ENCODE measurements at places on chromosomes 5 and 9.

DNA sequence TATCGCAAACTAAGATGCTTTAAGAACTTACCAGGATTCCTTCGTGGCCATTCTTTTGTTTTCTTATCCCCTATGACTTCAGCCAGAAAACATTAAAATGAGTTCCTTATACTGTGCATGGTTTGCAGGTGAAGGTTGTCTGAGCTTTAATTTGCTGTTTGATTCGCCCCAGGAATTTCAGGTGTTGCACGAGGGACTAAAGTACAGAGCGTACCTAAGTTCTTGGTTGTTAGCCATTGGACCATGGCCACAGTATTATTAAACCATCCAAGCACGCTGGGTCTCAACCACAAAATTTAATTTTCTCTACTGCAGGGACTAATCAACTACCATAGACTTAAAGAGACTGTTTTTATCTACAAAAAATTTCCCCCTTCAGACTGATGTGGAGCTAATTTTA is 208.4 kb upstream of the MPDZ start:
- peak; percentile 12 for DNase-seq

DNA sequence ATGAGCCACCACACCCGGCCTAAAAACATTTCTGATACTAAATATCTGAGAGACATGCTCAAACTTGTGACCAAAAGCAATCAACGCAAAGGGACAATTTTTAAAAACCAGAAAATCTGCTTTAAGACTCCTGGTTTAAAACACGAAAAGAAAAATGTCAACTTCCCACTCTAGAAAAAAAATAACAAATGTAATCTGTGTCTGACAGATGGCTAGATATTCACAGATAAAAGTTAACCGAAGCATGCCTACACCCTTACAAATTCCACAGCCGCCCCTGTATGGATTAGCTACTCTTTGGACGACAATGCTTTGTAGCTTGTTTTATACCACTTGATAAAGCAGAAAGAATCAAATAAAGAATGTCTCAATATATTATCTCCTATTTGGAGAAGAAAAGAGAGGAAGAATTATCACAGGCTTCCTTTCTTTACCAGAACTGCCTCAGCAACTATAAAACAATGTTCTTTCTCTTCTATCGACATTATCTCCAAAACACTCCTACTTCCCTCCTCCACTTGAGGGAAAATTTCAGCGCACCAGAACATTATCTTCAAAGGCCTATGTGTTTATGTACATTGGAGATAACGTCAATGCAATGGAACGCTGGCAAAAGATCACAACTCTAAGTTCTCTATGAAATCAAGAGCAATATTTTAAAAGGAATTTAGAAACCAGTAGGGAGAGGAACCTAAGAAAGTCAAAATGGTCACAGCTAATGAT is 26.2 kb downstream of the CEMIP2 start:
- no peak for DNase-seq

- DNase-seq: peak; percentile 95
Measured at GRCh38 chr9:114281473-114282103, 41.3 kb upstream of the ORM1 start.

DNA sequence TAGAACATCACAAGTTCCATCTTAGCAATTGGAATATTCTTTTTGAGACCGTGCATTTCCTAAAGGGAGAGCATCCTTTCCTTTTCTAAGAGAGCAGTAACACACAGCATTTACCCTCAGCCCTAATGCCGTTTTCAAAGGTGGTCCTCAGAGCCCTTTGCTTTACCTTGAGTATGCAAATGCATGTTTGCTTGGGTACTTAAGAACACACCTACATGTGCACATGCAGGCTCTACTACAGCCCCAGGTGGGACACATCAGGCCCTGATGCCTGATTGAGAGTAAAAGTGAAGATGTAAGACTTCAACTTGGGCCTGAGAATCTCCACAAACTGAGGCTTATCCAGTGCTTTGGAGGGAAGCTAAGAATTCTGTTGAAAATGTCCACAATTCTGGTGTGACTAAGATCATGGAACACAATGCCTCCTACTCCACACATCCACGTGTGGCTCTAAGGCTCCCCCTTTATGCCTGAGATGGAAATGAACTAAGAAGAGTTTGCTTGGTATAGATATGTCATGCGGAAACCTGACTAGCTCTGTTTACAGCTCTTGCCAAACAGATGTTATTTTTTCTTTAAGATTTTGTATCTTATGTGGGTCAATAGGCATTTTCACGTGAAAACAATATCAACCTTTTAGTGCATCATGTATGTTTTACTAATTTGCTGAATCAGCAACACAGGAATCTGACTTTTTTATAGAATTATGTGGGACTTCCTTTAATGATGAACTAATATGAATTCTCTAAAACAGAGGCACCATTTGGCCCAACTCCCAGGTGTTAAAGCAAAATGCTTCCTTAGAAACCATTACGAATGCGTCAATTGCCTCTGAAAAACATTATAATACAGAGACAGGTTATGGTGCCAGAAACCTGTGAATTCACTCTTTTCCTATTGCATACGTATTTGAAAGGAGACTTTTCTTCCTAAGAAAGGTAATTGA is 48.9 kb upstream of the SLC2A8 start:
- DNase-seq: peak; percentile 90

GRCh38 chr5:151949113-151949512 is 24.5 kb upstream of the GLRA1 start:
- no peak for DNase-seq

- DNase-seq: peak; percentile 27
Measured at GRCh38 chr9:93612796-93613154, 36.4 kb downstream of the PHF2 start.

DNA sequence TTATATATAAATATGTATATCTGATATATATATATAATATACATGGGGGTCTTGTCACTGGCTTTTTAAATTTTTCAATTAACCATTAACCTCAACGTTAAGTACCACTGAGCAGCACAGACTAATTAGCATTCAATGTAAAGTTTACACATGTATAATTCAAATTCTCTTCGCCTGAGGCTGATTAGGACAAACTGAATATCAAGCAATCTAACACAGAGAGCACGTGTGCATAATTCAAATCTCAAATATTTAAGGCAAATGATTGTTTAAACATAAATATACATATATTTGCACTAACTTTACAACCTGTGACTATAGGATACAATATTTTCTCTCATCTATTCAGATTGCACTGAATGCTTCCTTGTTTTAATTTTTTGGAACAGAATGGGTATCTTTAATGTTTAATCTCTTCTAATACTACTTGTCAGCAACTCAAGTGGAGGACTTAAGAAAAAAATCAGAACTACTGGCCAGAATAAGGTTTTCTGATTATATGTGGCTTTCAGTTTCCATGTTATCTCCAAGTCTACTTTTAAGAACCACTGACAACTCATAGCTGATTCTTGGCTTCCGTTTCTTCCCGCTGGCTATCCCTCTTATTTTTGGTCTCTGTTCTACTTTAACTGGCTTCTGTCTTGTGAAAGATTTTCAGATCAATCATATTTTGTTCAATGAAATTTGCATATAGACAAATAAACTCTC is 204.8 kb downstream of the MLLT3 start:
- DNase-seq: no peak

DNA sequence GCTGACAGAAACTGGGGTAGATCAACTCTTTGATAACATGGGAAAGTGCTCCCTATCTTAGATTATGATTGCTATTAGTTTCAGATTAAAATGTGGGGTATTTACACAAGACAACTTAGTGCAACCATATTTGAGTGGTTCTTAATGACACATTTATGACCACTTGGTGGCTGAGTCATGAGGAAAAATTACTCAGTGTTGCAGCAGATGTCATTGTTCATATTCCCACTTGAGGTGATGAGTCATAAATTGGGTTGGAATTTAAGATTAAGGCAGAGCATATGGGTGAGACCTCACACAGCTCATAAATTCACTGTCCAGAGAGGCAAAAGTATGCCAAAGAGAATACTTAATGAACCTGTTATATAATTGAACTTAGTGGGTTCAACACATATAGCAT is 408.3 kb downstream of the DMRT2 start:
- DNase-seq: peak; percentile 60

DNA sequence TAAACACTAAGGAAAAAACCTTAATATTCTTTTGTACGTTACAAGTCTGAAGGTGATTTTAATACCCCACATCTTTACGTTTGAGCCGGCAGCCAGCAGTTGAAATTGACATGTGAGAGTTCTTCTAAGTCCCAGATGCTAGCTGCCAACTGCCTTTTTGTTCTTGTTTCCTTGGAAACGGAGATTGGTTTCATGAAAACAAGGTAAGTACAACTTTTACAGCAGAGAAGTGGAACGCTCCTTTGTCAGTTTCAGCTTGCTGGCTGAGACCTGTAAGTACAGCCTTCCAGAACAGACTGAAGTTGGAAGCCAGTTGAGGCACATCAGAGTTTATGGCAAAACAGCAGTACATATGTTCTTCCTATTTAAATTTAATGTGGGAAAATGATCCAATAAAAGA is 1018.4 kb upstream of the ARRDC3 start:
- DNase-seq: peak; percentile 79

DNA sequence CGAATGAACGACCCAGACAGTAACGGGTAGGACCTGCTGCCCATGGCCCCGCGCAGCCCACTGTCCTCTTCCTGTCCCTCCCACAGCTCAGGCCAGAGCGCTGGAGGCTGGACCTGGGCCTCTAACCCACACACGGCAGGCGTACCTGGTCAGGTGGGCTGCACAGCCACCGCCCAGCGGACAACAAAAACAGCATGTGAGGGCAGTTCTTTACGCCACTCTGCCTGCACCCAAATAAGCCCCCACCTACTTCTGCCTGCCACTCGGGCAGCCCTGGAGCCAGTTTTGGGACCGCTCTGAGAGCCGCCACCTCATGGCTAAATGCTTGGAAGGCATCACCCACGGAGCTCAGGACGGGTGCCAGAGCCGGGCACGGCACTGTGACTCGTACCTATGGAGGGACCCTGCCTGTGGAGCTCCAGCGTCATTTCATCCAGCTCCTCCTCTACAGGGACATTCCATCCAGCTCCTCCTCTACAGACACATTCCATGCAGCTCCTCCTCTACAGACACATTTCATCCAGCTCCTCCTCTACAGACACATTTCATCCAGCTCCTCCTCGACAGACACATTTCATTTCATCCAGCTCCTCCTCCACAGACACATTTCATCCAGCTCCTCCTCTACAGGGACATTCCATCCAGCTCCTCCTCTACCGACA is 18.9 kb downstream of the CLPTM1L start:
- no peak for DNase-seq

GRCh38 chr5:150765799-150766169 is 7.0 kb upstream of the DCTN4 start:
- DNase-seq: no peak

DNA sequence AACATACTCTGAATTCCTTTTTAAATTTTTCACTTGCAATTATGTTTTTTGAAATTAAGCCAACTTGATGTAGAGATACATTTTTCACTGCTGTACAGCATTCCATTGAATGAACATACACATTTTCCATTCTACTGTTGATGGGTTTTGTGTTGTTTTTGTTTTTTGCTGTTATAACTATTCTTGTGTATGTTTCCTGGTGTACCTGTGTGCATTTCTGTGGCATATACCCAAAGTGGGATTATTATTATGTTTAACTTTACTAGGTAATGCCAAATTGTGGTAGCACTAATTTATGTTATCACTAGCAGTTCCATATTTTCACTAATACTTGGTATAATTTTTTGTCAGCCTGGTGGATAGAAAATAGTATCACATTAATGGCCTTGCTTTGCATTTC is 2.7 kb downstream of the RFESD start:
- DNase-seq: no peak

- no peak for DNase-seq
Measured at GRCh38 chr5:133675376-133676154, 63.2 kb upstream of the FSTL4 start.

GRCh38 chr5:175837171-175837699 is 34.1 kb upstream of the CPLX2 start:
- DNase-seq: no peak

GRCh38 chr5:75037106-75037505 is 15.3 kb downstream of the GCNT4 start:
- no peak for DNase-seq

DNA sequence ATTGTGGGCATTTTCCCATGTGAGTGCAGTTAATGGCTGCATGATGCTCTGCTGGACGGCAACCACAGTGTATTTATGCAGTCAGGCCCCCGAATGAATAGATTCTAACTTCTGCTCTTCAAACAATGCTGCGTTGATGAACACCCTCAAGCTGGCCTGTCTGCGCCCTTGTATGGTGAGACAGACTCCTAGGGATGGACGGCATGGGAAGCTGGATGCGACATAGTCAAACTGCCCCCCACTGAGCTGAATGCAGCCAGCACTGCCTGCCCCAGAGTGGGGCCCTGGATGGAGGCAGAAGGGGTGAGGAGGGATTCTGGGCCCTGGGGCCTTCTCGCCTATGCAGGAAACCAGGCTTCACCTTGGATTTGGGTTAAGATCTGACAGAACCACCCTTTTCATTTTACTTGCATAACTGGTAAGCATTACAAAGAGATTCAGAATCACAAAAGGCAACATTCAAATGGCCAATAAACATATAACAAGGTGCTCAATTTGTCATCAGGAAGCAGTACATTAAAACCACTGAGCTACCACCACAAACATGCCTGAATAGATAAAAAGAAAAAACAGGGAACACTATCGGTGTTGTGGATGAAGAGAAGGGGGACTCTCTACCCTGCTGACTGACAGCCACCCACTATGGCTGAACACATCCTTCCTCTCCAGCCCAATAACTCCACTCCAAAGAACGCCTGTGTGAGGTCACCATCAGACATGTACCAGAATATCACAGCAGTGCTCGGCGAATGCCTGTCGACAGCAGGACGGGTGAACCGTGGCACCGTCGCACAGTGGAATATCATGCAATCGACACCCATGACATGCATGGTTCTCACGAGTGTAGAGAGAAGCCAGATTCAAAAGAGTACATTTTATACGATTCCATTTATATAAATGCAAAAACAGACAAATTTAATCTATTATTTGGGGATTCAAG is 79.1 kb downstream of the RAPGEF1 start:
- no peak for DNase-seq

- DNase-seq: no peak
Measured at GRCh38 chr9:124506931-124507879, at the start of gene NR5A1. Gene NR5A1 (minus strand): TSS chr9:124507399. CDS start chr9:124503395, 4,004 bp downstream.

DNA sequence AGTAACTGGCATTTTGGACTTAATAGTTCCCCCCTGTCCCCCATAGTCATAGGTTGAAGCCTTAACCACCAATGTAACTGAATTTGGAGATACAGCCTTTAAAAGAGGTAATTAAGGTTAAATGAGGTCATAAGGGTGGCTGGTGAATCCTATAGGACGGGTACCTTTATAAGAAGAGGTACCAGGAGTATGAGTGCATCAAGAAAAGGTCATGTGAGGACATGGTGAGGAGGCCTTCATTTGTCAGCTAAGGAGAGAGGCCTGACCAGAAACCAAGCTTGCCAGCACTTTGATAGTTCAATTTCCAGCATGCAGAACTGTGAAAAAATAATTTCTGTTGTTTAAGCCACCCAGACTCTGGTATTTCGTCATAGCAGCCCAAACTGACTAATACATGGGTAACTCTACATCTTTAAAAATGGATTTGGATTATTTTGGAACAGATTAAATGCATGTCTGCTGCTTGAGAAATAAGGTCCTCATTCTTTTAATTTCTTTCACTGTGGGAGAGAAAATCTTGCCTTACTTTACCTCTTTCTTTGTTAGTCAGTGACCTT is 9.7 kb downstream of the RASA1 start:
- DNase-seq: no peak
